ENCODE measurements at places on chromosomes 16 and 17.

DNA sequence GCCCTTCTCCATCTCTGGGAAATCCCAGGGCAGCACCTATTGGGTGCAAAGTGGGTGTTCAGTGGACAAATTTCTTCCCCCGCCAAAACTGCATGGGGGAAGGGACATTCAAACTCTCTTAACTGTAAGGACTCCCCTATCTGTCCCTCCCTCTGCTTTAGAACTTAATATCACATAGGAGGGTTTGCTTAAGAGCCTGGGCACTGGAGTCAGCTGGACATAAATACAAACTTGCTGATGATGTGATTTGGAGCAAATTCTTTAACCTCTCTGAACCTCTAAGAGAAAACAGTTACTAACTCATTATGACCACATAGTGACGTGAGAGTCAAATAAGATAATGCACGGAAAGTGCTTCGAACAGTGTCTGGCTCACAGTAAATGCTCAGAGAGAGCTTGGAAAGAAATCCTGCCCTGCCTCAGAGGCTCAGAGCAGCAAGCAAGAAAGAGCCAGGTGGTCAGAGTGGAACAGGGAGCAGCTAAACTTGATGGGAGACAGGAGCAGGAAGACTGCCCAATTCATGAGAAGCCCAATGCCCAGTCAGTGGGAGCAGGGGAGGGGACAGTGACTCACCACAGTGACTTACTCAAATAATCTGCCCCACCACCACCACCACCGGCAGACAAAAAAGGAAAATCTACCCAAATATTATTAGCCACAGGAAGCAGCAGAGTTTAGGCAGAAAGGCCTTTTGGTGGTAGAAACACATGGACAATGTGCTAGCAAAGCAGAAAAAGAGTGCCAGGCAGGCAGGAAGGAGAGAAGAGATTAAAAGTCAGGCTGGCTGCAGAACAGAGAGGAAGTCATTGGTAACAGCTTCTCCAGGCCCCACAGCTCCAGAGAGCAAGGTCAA is 23.9 kb upstream of the CCL1 start:
- no peak for DNase-seq

DNA sequence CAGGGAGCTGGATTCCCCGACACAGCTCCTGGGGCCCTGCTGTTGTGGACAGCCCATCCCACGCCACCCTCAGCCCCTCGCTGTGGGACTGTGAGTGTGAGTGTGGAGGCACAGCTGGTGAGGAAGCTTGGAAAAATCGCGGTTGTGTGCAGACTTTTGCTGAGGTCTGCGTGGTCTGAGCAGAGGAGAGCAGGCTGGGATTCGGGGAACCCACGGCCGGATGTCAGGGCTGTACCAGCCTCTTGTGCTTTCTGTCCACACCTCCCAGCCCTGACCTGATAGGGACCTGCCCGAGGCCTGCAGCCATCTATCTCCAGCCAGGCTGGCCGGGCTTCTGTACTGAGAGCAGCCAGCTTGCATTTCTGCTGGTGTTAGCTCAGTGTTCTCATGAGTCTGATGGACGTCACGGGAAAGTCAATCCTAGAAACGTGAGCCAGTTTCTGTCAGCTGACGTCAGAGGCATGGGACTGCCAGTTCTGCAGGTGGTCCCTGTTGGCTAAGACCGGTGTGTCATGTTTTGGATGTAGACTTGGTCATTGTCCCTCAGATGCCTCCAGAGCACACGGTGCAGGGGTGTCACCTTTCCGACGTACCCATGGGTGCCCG is 72.8 kb upstream of the ZNF750 start:
- DNase-seq, result no peak

GRCh38 chr16:2210386-2211365 is at the start of gene BRICD5:
Gene BRICD5, minus strand, starts transcription at chr16:2210863. Its CDS starts 30 bp downstream, at chr16:2210833.
- no peak for DNase-seq

GRCh38 chr17:8518850-8519249 is 83.2 kb downstream of the NDEL1 start:
- no peak for DNase-seq

DNA sequence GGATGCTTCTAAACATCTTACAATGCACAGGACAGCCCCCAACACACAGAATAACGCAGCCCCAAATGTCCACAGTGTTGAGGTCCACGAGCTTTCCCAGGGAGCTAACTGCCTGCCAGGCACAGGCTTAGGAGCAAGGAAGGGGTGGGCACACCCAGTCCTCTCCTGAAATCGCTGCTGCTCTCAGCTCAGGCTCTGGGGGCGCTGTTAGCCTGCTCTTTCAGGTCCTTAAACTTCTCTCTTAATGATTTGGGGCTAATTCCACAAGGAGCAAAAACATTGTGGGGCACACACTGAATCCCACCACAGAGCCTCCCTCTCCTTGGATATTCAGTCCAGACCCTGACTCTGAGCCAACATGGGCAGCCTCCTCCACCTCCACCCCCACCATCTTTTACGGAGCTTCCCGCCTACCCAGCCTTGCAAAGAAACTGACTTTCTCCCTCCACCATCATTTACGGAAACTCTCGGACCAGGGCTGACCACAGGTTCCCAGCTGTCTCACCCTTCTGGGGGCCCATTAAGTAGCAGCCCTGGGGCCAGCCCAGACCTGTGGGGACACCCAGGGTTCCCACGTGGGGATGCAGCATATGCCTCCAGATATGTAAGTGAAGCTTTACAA is 1.1 kb downstream of the CD300H start:
- DNase-seq, result peak; percentile 11

Measured in AG10803 (cell line).